Ovary (tissue), 10 donors: ENCODE measurements at places on chromosomes 7 and 10. TPM values are rescaled to one million over a fixed set of nuclear protein-coding genes. Genes with fewer than 3 reads are reported as not detected.

GRCh38 chr10:22911889-22912762 is 15.7 kb upstream of the ARMC3 start:
- DNase-seq: no peak

- DNase-seq: no peak
These were observed 182.1 kb downstream of the AUTS2 start for GRCh38 chr7:69780379-69780778.

DNA sequence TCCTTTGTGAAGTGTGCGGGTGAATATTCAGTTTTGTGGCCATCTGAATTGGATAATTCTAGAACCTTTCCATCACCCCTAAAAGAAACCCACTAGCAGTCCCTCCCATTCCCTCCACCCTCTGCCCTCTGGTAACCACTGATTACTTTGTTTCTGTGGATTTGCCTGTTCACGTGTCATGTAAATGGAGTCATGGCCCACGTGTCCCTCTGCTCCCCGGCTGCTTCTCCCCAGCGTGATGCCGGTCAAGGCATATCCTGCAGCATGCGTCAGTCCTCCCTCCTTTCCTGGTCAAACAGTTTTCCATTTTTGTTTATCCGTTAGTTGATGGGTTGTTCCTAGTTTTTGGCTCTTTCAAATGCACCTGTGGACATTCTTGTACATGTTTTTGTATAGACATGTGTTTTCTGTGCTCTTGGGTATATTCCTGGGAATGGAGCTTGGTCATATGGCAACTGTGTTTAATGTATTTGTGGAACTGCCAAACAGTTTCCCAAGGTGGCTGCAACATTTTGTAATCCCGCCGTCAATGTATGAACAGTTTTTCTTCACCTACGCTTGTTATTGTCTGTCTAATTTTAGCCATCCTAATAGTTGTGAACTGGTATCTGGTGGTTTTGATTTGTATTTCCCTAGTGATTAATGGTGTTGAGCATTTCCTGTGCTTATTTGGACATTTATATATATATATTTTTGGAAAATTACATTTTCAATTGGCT is 22.4 kb downstream of the PPP2R2D start:
- DNase-seq: no peak

DNA sequence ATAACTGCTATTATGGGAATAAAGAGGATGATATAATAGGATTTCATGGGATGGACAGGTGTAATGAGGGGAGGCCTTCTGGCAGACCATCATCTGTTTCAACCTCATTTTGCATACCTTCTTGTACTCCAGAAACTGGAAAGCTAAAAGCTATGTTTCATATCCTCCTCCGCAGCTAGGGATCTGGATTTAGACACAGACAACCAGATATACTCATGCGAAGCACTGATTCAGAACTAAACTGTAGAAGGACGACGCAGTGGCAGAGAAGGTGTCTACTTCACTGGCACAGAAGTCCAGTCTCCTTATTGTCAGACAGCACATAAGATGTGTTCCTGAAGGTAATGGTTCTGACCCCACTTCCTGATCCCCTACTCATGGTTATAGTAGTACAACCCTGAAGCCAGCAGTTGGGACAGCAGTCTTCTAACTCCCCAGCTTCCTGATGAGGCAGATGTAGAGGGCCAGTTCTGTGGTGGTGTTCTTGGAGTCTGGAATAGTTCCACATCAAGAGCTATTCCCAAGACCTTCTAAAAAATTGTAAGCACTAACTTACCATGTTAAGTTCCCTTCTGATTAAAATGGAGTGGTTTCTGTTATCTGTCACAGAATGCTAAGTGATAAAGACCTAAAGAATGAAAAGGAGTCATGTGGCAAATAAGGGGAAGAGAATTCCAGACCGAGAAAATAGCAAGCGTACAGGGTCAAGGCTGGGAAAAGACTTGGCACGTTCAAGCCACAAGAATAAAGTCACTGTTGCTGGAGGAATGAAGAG is 550.3 kb downstream of the GRM8 start:
- DNase-seq: no peak

- no peak for DNase-seq
These were observed 4.9 kb upstream of the MCU start for GRCh38 chr10:72687035-72687434.

GRCh38 chr10:60760711-60761210 is 17.5 kb upstream of the CDK1 start:
- no peak for DNase-seq

DNA sequence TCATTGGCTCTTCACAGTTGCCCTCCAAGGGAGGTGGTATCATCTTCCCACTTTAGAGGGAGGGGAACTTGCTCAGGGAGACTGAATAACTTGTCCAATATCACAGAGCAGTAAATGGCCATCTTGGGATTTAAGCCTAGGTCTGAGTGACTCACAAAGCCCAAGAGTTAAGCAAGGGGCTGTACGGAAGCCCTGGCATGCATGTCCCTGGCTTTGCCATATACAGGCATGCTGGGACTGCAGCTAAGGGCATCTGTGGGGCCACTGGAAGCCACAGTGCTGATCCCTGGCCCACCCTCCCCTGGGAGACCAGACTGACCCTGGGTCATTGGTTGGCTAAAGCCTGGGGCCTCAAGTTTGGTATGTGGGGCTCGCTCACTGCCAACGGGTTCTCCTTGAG is 3.1 kb downstream of the VSIR start:
- DNase-seq: no peak

- no peak for DNase-seq
These were observed 86.8 kb downstream of the NOD1 start for GRCh38 chr7:30391806-30392205.

GRCh38 chr7:39414224-39415035 is 151.8 kb upstream of the YAE1 start:
- peak; percentile 9 for DNase-seq

GRCh38 chr10:35735412-35735811 is 93.3 kb upstream of the FZD8 start:
- DNase-seq: no peak

DNA sequence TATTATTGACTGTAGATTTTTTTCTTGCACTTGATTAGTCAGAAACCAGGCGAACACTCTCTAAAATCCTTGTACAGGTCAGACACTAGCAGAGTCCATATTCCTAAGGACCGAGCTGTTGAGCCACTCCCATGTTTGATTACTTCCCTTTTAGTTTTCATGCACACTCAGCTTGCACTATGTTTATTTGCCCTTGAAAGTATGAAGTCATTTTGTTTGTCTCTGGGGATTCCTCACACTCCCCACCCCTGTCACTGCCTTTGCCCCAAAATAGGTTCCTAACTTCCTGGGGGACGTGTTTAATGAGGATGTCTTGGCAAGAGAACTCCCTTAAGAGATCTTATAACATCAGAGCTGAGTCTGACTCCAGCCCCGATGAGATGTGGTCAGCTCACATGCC is 182.1 kb downstream of the EVX1 start:
- DNase-seq: no peak

GRCh38 chr7:135366843-135367508 is 133.3 kb downstream of the STRA8 start:
- no peak for DNase-seq

GRCh38 chr10:47285381-47286115 is 14.4 kb upstream of the GDF10 start:
- no peak for DNase-seq

DNA sequence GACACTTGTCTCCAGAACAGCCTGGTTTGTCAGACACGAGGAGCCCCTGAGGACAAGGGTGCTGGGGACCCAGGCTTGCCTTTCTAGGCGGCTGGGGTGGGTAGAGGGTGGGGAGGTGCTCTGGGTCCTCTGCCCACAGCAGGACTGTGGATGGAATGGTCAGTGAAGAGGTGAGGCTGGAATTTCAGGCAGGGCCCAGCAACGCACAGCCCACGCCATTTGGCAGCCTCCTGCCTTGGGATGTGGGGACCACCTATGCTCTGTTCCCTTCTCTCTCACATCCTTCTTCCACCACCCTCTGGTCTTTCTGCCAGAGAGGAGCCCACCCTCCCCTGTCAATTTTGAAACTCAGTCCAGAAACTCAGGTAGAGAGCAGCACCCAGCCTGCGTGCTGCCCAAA is 103.2 kb downstream of the CXCL12 start:
- no peak for DNase-seq

- DNase-seq: no peak
These were observed 452.2 kb upstream of the SORCS1 start for GRCh38 chr10:107616463-107617410.

DNA sequence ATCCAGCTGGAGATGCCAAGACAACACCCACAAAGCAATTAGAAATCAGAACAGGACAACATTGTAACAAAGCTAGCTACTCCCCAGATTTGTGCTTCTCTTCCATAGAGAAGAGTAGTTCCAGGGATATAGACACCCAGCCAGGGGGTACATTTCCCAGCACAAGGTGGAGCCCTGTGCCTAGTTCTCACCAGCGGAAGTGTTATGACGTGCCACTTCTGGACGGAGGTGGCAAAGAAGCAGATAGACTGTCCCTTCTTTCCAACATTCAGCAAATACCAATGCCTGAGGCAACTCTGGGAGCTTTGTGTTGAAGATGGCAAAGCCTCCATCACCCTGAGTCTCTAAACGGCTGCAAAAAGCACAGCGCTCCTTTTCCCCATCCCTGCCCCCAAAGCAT is 23.4 kb upstream of the GSAP start:
- no peak for DNase-seq

GRCh38 chr7:98875501-98875900 is 2.8 kb upstream of the TRRAP start:
- DNase-seq: no peak

- DNase-seq: no peak
These were observed 135.3 kb downstream of the HBP1 start for GRCh38 chr7:107304063-107304462.

GRCh38 chr10:35352512-35352911 is 16.2 kb downstream of the CCNY start:
- no peak for DNase-seq

DNA sequence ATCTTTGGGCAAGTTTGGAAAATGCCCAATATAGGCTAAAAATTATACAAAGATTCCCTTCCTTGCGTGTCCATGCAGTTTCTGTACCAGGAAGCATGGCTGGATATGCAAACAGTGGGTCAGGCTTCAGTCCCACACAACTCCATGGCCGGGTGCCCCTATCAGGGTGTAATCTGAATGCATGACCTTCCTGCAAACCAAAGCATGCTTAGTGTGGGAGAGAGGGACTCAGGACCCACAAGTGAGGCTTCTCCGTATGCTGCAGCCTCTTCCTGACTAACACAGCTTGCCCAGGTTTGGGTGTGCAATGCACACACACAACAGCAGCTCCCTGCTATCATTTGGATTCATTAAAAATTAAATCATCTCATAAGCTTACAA is 8.5 kb downstream of the AKR1B10 start:
- no peak for DNase-seq

DNA sequence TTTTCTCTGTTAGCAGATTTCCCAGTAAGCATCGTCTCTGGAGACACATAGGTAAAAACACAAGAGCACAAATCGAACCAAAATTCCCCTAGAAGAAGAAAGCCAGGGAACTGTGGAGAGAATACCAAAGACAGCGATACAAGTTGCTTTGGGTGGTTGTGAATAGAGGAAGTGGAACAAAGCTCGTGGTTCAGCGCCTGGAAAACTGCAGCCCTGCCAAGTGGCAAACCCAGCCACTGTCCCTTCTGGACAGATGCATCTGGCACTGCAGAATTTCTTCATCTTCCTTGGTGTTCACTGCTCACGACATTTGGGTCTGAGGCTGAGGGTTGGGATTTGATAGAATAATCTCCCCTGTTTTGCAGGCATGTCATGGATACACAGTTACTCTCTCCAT is 733.8 kb downstream of the PARD3 start:
- DNase-seq: no peak

- no peak for DNase-seq
These were observed 35.7 kb upstream of the MTPAP start for GRCh38 chr10:30384701-30385201.

The TMEM26 gene
- 1.5 TPM for total RNA-seq

The ANKRD1 gene
- total RNA-seq: 0.36 TPM

The PAX4 gene
- not detected for total RNA-seq

The PTPN20 gene
- total RNA-seq: 5.0 TPM

The GRID2IP gene
- 0.51 TPM for total RNA-seq
